Globus pallidus (tissue), 1 donor: ENCODE measurements at places on chromosomes 3 and 15.

DNA sequence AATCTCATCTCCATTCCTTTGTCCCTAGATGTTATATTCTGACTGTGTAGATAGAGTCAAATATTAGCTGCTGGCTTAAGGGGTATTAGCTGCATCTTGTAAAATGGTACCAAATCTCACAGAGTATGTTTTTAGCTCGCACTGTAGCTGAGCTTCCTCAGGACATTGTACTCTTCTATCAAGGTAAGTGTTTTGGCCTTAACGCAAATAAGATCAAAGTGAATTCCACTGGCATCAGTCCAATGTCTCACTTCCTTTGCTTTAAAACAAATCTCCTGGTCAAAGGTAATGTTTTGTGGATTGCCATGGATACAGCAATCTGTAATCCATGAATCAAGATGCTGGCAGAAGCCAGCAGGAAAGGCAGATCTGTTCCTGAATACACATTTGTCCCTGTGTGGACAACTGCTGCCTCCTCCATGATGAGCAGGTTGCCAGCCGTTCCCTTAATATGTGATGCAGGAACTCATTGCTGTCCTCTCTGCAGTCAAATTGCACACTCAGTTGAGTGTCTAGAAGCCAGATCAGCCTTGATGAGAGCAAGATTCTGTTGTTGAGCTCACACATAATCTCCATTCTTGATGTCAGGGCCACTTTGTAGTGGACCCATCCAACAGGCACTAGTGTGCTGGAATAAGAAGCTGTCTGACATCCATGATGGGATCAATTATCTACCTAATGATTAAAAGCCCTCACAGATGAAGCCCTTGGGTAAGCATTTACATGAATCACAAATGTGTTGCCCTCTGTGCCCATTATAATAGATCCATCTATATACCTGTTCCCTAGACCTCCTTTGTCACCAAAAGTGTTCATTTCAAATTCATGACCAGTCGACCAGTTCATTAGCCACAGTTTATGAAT is 96.6 kb upstream of the AGTR1 start:
- no peak for DNase-seq

DNA sequence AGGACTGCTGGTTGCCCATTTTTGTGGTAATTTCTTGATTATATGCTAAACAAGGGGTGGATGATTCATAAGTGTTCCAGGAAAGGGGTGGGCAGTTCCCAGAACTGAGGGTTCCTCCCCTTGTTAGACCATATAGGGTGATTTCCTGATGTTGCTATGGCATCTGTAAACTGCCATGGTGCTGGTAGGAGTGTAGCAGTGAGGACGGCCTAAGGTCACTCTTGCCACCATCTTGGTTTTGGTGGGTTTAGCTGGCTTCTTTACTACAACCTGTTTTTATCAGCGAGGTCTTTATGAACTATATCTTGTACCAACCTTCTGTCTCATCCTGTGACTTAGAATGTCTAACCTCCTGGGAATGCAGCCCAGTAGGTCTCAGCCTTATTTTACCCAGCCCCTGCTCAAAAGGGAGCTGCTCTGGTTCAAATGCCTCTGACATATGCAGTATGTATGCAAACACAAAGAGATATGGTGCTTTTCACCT is 46.2 kb downstream of the C3orf38 start:
- no peak for DNase-seq

DNA sequence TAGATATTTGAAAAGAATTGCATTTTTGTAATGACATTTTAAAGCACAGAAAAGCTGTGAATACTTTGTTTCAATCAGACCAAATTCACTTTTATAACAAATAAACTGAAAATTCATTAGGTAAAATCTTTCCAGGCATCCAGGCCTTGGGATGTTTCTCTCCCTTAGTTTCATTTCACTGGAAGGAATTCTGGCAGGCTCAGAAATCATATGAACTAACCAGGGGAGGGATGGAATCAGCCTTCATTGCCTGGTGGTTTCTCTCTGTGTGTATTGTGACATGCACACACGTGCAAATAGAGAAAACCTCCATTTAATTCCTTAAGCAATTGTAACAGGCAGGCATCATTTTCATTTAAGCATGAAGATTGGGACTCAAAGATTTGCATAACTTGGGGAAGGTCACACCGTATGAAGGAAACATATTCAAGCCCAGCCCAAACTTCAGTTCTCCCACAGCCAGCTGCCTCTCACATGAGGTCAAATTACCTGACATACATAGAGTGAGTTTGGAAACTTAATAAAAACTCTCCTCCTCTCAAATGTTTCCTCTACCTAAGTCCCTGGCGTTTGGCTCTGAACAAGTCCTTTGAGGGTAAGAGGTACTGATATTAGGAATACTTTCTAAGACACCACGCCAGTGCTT is 376.1 kb upstream of the MCTP2 start:
- no peak for DNase-seq

- DNase-seq = no peak
Observed at GRCh38 chr3:43773273-43774094, 82.7 kb downstream of the ABHD5 start.

DNA sequence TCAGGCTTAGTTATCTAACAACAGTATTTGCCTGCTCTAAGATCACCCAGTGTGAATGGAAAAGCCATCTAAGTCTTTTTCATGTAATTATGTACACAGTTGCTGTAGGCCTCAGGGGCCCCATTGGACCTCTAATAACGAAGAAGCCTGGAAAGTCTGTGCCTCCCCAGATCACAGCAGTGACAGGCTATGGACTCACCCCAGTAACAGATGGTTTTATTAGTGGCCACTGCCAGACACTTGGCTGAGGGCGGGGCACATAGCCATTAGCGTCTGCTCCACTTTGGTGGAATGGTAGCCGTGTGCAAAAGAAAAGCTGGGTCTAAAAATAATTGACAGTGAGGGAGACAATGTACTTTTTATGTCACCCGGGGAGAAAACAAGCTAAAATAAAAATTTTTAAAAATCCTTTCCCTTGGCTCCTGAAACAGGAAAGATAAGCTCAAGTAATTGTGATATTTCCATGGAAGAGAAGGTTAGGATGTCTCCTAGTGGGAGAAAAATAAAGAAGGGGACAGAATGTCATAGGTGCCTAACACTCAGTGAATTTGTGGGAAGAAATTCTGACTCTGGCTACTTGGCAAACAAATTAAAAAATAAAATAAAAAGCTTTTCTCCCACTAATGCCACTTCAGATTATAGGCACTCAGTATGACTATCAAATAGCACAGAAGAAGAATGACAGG is 44.3 kb upstream of the ZNF385D start:
- no peak for DNase-seq

GRCh38 chr3:181703601-181704420 is 7.9 kb upstream of the SOX2 start:
- peak; percentile 71 for DNase-seq

DNA sequence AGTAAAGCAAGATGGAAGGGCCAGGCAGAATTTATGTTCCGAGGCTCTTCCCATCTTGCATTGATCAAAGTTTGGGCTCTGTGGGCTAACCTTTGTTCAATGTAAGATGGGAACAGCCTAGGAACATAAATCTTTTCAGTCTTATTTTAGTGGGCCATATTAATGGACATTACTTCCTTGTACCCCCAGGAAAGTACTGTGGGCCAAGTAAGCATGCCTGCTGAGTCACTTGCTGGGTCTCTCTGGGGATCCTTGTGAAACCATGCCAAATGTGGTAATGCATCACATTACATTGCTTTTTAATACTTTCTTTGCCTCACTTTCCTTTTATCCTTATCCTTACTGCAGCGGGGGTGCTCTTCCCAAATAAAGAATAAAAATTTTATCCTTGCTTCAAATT is 349.5 kb upstream of the POU1F1 start:
- DNase-seq = no peak

GRCh38 chr15:82536409-82537350 is 3.6 kb downstream of the RPS17 start:
- DNase-seq = no peak

GRCh38 chr3:127809611-127810010 is 12.7 kb downstream of the MGLL start:
- no peak for DNase-seq

DNA sequence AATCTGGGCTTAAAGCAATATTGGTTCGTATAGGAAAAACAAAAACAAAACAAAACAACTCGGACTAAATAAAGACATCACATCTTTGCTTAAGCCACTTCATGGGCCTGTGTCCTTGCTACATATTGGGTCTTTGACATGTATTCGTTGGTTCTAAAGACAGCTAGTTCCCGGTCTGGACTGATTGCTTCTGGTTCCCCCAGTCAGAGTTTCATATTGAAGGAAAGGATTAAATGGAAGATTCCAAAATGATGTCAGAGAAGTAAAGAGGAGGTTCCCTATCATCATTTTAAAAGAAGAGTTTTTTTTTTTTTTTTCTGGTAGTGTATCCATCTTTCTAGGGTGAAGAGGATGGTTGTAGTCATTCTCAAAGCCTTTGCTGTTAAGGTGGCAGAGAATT is 2.3 kb downstream of the OXSR1 start:
- DNase-seq = no peak

GRCh38 chr15:57476533-57476975 is 100.2 kb downstream of the CGNL1 start:
- no peak for DNase-seq

- no peak for DNase-seq
Observed at GRCh38 chr15:24067733-24068501, 380.8 kb upstream of the NDN start.

DNA sequence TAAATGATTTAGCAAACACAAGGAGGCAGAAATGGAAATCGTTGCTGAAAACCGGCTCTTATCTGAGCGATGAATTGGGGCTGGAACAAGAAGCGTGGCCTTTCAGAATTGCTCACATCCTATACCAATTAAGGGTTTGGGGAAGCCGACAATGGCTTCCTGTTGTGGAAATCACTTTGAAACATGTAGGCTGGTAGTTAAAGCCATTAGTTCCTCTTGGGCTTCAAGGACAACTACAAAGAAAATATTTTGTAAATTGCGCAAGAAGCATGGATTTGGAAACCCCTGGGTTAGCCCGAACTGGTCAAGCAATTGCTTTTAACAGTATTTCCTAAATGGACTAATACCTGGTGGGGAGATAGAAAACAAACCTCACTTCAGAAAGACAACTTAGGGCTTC is 182.4 kb downstream of the ADAMTS9 start:
- no peak for DNase-seq

- DNase-seq = no peak
Observed at GRCh38 chr3:177348974-177349373, 151.7 kb upstream of the TBL1XR1 start.

- no peak for DNase-seq
Observed at GRCh38 chr15:75347222-75348033, 589 bp downstream of the NEIL1 start.

DNA sequence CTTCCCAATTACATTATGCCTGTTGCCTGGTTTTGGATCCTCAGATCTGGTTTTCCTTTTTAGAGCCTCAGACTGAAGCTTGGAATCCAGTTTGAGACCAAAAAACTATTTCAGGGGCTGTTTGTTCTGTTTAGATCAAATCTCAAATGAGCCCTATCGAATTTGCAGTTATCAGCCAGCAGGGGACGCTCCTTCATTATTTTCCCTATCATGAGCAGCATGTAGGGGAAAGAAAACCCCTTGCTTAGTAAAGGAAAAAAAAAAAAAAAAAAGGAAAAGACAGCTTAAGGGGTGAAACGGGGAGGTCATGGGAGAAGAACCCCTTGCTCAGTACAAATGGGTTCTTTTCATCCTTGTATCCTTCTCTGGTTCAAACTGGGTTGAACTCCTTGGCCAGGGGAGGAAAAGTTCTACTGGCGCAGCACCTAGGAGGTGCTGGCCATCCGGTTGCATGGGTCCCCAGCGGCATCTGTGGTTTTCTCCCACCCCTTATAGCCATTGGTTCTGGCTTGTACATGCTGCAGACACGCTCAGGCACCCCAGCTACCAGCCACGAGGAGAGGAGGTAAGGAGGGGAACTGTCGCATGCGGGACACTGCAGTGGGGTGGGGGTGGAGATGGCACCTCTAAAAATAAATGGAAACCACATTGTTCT is 1375.1 kb upstream of the ALCAM start:
- DNase-seq = no peak

- no peak for DNase-seq
Observed at GRCh38 chr3:8519156-8519555, 17.5 kb downstream of the LMCD1 start.

- DNase-seq = no peak
Observed at GRCh38 chr3:30644615-30645014, 38.2 kb downstream of the TGFBR2 start.

GRCh38 chr3:127174284-127174683 is 18.6 kb upstream of the PRR23E start:
- no peak for DNase-seq

DNA sequence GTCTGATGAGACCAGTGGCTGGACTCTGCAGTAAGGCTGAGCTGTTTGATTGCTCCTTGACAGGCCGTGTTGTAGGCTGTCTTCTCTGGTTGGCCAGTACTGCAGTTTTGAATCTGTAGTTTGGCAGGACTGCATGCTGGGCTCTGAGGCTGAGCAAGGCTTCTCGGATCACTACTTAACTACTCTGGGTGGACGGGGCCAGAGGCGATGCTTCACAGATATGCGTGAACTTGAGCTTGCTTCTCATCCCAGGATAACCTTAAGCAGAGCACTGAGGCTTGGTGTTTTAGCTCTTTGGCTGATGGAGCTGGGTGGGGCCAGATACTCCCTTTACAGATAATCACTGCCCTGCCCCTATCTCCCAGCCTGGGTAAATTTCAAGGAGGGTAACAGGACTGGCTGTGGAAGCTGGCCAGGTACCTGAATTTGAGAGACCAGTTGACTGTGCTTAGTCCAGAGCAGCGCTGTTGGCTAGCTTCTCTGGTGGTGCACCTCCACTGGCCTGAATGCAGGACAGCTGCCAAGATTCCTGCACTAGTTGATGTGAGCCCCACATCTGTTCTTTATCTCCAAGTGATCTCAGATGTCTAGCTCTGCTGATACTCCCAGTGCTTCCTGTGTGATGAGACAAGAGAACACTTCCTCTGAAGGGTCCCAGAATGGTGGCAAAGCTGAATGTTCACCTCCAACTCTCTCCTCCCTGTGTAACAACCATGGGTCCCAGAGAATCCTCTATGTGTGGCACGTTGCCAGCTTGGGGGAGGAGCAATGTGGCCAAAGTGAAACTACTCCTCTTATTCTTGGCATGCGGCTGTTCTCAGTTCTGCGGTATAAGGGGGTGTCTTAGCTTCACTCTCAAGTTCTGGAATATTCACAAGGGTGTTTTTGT is 37.9 kb downstream of the RPL39L start:
- peak; percentile 33 for DNase-seq

DNA sequence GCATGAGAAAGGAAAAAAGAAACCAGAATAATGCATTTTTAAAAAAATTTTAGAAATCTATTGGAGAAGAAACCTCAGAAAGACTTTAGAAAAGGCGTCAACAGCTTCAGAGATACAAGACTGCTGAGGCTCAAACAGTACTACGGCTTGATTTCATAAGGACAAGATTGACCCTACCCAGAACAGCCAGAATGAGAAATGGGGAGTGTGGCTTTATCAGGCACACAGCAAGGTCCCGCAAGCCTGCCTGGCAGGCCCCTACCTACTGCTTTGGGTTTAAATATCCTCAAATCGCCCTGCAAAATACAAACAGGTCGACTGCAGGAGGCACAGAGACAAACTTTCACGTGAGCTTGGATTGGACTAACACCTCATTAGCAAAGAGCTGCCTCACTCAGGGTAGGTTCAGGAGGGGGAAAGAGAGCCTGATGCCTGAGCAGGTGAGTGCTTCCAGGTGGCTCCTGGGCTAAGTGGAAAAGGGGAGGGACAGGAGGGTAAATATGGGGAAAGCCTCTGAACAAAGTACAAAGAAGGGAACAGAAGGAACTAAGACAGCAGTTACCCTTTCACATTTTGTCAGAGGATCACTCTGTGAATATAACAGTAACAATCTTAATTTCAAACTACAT is 87.5 kb downstream of the RORA start:
- no peak for DNase-seq
